ENCODE measurements at places on chromosomes 5 and 9.

GRCh38 chr9:83988411-83988810 lies 7.8 kb downstream of the RMI1 start:
- no peak for DNase-seq

DNA sequence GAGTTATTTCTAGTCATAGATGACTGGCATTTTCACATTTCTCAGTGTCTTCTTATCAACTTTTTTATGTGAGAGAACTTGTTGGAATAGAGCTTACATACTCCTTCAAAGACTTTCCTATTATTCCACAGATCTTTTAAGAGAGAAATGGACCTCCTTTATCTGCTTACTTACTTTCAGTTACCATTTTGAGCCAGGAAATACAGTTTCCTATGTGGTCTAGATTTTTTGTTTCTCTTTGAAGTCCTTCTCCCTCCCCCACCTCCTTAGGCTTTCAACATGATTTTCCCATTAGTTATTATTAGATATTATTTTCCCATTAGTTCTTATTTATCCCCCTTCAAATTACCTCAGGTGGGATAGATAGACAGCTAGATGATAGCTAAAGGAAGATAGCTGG lies 289.1 kb upstream of the ITGA1 start:
- no peak for DNase-seq

- DNase-seq: no peak
Observed at GRCh38 chr5:155258161-155258560, 244.6 kb downstream of the KIF4B start.

DNA sequence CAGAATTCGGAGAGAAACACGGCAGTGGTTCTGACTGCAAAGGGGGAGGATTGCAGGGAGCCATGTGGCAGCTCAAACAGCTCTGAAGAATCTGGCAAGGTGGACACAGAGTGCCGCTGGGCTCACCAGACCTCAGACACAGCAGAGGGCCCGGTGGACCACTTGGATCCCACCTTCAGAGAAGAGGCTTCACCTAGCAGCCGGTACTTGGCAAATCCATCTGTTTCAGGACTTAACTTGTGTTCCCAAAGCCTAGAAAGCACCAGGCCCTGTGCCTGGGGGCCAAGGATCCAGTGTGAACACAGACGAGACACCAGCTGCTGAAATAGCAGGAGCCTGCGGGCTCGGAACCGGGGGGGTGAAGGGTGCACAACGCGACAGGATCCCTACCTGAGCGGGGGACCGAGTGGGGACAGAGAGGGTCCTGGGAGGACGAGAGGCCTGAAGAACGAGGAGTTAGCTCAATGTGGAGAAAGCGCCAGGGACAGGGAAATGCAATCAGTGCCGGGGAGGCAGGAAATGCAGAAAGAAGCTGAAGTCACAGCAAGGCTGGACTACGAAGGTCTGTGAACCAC lies 44.6 kb downstream of the BTNL9 start:
- DNase-seq: no peak

GRCh38 chr9:95103871-95104580 lies 213.5 kb downstream of the FANCC start:
- DNase-seq: no peak

DNA sequence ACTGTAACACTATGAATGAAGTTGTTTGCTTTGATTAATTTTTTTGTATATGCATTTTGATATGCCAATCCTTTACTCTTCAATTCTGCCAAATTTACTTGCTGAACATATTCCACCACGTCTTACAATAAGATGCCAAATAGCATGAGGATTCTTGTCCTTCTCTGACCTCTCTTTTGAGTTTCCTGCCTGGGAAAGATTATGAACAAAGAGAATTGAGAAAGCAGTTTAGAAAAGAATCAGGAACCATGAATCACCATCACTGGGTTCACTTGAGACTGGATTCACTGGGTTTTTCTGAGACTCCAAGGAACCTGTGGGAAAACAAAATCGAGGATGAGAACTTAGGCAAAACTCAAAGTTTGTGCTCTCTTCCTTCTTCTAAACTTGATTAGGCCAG lies 256.5 kb downstream of the CETN3 start:
- no peak for DNase-seq

GRCh38 chr9:36603006-36603405 lies 30.3 kb downstream of the MELK start:
- DNase-seq: no peak

- DNase-seq: no peak
Observed at GRCh38 chr9:124000784-124001457, 10.6 kb upstream of the LHX2 start.

- no peak for DNase-seq
Observed at GRCh38 chr9:18451406-18451805, 22.5 kb upstream of the ADAMTSL1 start.

GRCh38 chr5:59367791-59368394 lies 525.6 kb downstream of the PDE4D start:
- no peak for DNase-seq

DNA sequence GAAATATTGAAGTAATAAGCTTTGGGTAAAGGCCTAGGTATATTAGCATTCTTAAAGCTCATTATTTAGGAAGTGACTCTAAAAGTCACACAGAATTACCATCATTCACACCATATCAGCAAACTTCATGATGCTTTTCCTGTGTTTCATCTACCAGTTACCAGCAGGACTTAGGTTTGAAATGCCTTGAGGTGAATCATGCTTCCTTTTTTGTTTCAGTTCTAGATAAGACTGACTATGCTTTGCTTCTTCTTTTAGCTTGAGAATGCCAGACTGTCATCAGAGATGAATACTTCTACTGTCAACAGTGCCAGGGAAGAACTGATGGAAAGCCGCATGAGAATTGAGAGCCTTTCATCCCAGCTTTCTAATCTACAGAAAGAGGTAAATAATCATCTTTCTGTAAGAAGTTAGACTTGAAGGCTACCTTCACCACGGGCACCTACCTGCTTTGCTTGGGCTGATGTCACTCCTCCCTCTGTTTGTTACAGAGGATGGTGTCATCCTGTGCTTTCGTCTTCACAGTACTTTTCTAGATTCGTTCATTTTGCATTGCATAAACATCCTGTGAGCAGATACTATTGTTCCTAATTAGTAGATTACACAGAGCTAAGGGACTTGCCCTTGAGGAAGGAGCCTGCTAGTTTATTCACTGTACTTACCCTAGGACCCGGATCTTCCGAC lies 34.7 kb downstream of the LMNB1 start:
- no peak for DNase-seq

DNA sequence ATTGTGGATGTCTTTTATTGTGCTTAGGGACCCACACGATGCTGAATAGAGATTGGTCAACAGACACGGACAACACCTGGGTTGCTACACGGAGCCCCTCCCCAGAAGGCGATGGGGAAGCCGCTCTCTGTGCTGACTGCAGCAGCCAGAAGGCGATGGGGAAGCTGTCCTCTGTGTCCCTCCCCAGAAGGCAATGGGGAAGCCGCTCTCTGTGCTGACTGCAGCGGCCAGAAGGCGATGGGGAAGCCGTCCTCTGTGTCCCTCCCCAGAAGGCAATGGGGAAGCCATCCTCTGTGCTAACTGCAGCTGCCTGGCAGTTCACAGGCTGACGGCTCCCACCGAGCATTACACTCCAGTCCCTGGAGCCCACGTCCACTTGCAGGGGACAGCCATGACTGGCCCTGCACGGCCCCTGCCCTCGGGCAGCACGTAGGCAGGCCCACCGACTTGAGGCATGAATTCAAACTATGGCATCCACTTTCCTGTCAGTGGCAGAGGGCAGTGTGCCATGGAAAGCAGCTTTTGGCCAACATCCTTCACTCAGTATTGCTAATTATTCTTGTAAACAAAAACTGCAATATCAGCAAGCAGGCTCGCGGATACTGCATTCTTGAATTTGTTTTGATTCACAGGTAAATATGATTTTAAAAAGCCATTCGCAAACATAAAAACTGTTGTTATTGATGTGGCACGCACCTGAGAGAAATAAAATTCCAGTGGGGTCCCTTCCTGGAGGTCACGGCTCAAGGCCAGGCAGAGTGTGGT lies 48.1 kb upstream of the CLPTM1L start:
- DNase-seq: no peak

GRCh38 chr9:119043996-119044395 lies 325.2 kb downstream of the BRINP1 start:
- DNase-seq: no peak

- DNase-seq: no peak
Observed at GRCh38 chr5:65971643-65972042, 45.3 kb downstream of the ERBIN start.

DNA sequence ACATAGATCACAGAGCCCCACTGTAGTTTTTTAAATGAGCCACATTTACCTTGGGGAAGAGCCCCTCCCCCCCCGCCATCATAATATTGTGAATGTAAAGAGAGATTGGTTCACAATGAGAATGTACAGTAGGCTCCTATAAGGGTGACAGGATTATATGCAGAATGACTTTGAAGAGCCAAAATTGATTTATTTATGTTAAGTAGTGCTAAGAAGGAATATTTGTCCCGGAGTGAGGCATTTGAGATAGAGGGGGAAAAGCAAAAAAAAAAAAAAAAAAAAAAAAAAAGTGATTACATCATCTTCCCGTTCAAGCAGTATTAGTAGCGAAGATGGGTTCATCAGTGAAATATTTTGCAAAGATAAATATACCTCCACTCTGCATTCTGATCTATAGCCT lies 73.9 kb downstream of the PIK3R1 start:
- no peak for DNase-seq

GRCh38 chr9:94908583-94909249 lies 182.2 kb downstream of the AOPEP start:
- DNase-seq: no peak

GRCh38 chr5:151238303-151238741 lies 14.4 kb upstream of the CCDC69 start:
- DNase-seq: no peak

DNA sequence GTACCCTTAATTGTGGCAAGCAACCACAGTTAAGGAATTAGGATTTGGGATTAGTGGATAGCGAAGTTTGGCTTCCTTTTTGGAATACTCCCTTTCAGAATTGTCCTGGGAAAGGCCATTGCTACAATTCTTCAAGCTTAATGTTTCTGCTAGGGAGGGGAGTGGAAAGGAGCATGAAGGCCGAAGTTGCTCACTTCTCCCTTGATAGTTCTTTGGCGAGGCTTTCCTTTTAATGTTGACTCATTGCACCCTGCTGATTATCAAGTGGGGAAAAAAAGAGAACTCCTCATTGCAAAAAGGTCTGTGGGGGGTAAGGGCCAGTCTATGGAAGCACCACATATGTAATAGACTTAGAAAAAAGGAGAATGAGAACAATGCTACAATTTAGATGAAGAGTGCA lies 30.7 kb downstream of the GRIN3A start:
- no peak for DNase-seq

- peak; percentile 77 for DNase-seq
Observed at GRCh38 chr5:37847978-37848425, 8.2 kb upstream of the GDNF start.

DNA sequence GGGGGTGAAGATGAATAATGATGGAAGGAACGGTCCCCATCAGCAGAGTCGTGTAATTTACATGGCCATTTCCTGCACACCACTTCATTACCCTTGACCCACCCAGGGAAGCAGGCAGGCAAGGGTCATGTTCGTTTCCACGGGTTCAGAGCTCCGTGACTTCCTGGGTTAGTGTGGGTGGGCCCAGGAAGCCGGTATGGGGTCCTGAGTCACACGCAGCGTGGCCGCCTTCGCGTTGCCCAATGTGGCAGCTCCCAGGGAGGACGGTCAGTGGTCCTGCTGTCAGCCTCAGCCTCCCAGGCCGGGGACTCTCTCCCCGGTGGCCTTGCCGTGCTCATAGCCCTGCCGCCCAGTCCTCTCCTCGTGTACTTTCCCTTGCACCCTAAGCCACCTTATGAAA lies 5.1 kb upstream of the TERT start:
- no peak for DNase-seq
